NCI-H226 (cell line): ENCODE measurements at places on chromosomes 3 and 15.

DNA sequence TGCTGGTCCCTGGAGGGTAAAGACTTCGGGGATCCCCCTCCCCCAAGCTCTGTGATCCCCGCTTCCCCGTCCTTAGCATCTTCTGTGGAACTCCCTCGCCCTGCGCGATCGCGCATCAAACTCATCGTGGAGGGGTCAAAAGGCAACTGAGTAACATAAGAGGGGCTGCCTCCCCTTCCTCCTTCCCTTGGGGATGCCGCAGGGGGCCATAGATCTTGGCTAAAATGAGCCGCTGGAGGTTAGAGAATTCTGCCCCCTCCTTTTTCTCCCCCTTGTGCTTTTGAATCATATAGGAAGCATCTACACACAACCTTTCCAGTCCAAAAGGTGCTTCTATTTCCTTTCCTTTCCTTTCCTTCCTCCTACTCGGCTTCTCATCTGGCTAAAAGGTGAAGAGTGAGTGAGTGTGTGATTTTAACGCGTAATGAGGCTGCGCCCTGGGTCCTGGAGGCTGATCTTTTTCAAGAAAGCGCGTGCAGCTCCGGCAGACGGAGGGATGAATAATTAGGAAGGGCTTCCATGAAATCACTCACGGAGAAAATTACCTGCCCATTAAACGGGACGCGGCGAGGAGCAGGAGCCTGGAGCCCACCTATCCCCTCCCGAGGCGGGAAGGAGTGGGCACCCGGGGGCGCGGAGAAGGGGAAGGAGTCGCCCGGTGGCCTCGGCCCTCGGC is 831 bp upstream of the ROBO2 start:
- DNase-seq: no peak

DNA sequence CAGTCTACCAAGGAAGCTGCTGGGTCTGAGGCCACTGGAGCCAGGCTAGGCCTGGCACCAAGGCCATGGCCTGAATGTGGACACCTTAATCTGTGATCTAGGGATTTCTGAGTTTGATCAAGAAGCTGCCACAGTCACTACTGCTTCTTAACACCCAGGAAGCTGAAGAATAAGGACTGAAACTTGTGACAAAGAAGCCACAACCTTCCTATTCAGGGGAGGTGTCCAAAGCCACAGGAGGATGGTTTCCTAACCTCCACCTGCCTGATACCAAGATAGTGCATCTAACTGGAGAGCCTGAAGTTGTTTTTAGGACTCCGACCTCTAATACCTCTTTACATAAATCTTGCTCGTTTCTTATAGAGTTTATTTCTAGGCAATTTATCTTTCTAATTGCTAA is 5.5 kb upstream of the ANO10 start:
- DNase-seq: no peak

GRCh38 chr3:1902416-1902815 is 196.2 kb upstream of the CNTN4 start:
- DNase-seq: no peak

- no peak for DNase-seq
Measured at GRCh38 chr3:132553826-132554225, 43.2 kb upstream of the ACKR4 start.

DNA sequence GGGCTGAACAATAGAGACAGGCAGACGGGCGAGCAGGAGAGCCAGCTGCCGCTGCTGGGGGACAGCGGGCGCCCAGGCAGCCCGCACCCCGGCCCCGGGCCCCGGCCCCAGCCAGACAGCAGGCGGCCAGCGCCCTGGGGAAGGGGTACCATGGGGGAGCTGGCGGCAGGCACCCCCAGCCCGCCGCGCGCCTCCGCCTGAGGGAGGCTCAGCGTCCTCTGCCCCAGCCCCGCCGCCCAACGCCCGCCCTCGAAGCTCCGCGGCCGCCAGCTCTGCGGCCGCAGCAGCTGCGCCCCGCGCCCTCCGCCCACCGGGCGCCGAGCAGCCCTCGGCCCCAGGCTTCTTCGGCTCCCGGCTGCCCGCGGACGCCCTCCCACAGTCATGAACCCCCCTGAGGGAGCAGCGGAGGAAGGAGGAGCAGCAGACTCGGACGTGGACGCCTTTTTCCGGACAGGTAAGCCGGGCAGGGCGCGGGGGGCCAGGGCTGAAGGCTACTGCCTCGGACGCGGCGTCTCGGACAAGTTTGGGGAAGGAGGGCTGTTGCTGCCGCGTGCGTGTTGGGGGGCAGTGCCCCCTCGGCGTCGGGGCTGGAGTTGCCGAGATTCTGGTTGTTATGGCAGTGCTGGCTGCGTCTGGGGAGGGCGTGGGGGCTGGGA is 41.6 kb upstream of the ROPN1 start:
- no peak for DNase-seq

GRCh38 chr3:127790882-127791183 is 31.5 kb downstream of the MGLL start:
- DNase-seq: no peak

DNA sequence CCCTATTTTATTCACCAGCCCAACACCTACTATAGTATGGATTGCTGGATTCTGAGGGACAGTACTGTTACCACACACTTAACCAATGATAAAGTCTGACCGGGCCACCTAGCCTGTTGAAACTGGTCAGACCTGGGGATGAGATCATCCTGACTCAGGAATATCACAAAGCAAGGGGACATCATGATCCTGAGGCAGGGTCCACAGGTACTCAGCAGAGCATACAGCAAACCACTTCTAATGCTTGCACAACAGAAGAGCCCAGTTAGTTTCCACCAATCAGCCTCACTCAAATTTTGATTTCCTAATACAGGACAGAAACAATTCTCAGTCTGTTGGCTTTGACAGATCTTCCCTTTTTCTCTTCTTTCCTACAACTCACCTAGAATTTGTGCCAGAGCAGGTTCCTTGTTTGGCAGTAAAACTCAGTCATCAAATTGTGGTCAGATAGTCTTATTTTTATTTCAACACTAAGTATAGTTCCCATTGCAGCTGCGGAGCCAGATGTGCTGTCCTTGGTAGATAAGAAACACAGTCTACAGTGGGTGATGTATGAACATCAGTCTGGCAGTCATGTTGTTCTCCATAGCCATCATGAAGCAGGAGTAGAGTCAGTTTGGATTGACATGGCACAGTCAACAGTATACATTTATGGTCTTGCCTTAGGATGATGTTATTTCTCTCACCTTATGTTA is 90.1 kb upstream of the PRR23C start:
- no peak for DNase-seq

GRCh38 chr15:53251523-53251922 is 461.4 kb upstream of the ONECUT1 start:
- no peak for DNase-seq

DNA sequence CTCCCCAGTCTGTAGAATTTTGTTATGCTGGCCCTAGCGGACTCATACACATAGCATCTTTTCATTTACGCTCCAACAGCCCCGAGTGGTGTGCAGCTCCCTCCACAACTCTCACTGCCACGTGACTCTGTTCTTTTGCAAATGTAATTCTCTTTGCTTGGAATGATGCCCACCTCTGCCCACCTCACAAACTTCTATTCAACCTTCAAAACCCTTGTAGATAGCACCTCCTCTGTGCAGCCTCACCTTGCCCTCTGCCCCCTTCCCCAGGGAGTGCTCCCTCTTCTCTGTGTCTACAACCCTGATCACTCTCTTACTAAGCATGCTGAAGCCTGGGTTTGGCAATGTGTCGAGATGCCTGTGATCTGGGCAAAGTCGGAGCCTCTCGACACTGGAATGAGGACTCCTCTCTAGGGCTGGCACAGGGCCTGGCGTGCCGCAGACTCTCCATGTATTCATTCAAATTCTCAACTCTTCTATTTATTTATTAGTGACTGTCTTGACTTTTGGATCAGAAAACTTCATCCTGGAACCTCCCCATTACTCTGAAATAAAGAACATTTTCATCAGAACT is 73.5 kb downstream of the MGLL start:
- no peak for DNase-seq

DNA sequence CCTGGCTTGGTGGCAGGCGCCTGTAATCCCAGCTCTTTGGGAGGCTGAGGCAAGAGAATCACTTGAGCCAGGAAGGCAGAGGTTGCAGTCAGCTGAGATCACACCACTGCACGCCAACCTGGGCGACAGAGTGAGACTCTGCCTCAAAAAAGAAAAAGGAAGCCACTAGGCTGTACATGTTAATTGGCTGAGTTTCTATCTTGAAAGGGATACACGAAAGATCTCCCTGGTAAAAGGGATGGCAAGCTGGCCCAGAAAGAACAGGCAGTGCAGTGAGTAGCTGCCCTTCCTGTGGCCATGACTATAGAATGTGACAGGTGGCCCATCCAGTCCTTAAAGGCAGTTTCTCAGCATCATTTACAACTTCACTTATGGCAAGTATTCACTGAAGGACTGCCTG is 12.3 kb downstream of the LRIG1 start:
- no peak for DNase-seq

- DNase-seq: no peak
Measured at GRCh38 chr3:61247191-61247590, 4.1 kb downstream of the FHIT start.

DNA sequence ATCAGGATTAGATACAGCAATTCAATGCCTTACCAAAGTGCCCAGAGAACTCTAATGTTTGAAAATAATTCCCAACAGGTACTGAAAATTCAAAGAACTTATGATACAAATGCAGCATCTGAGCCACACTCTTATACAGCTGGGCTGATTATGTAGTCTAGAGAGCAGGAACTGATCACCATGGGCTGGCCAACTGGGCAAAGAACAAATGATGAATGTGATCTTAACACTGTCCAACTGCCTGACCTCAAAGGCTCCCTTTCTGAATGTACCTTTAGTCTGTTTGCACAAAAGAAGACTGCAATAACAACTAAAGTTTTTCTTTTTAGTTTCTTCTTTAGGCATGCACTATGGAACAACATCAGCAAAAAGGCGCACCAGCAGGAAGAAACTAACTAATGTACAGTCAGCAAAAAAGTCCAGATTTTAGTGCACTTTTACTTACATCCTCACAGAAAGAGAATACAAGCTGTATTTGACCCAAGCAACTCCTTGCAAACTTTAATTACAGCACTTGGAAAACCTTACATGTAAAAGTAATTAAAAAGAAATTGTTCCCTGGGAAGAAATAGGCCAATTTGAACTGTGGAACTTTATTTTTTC is 1095.1 kb downstream of the IGSF11 start:
- no peak for DNase-seq

DNA sequence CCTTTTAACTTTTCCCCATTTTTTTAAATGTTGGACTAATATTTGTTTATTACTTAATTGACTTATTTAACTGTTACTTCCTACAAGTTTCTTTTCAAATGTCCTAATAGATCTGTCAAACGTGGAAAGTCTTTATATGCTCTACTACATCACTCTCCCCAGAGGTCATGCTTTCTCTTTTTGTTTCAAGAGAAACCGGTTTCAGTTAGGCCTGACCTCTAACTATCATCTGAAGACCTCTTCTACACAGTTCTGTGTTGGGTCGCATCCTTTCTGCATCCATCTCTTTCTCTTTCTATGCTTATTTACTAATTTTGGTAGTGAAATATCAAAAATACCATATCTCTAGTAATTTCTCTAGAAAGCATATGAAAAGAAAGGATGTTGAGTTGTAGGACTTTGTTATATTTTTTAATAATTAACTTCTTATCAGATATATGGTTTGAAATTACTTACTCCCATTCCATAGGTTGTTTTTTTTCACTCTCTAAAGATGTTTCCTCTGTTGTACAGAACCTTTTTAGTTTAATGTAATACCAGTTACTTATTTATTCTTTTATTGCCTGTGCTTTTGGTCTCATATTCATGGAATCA is 781.2 kb upstream of the ARPP21 start:
- DNase-seq: no peak

GRCh38 chr3:186261638-186262037 is 100.4 kb downstream of the DGKG start:
- DNase-seq: no peak

DNA sequence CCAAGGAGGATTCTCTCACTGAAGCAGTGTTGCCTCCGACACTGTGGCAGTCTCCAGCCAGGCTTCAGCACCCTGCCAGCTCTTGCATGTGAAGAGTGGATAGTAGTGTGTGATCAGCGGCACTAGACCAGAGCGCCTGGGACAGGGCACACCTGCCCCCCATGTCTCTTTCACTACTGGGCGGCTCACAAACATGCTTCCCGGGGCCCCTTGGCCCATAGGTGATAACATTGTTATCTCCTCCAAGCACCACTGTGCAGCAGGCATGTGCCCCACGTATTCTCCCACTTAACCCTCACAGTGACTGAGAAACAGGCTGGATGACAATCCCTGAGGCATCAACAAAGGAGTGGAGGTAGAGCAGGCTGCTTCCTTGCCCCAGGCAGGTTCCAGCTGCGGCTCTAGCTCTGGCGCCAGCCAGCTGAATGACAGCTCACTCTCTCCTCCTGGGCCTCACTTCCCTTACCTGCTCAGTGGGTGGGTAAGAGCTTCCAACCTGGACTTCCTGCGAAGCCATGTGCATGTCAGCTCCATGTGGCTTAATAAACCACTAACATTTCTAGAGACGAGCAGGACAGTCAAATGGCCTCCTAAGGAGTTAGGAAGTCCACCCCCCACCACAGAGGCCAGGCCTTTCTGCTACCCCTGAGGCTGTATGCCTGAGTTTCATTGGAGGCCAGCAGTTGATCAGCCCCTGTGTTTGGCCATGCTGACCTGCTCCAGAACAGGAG is 37.8 kb downstream of the KLF13 start:
- no peak for DNase-seq

DNA sequence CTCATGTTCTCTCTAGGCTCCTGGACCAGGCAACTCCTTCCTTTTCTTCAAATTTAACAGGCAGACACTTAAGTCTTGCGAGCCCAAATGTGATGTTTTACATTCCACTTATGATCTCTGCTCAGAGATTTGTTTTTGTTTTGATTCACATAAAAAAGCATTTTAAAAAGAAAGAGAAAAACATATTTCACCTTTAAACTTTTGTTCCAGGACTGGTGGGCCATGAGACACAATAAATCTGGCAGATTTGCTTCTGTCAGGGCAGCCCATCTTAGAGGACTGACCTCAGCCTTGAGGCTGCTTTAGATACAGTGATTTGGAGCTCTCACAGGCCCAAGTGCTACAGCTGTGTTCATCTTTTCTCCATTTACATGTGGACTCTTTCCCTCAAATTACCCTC is 52.0 kb downstream of the CMSS1 start:
- DNase-seq: no peak

DNA sequence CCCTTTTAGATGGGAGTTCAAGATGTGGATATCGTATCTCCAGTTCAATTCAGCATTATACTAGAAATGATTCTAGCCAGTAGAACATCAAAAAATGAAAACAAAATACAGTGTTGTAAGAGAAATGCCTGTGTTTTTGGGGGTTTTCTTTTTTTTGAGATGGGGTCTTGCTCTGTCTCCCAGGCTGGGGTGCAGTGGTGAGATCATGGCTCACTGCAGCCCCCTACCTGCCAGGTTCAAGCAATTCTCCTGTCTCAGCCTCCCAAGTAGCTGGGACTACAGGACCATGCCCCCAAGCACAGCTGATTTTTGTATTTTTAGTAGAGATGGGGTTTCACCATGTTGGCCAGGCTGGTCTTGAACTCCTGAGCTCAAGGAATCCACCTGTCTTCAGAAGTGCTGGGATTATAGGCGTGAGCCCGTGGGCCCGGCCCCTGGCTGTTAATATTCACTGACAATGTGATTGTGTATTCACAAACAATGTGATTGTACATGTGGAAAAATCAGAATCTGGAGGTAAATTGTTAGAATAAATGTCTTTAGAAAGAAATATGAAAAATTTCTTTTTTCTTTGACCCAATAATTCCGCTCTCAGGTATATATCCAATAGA is 59.0 kb downstream of the ARIH1 start:
- no peak for DNase-seq

GRCh38 chr3:129615751-129616281 is 9.3 kb upstream of the PLXND1 start:
- no peak for DNase-seq

GRCh38 chr3:188283347-188283746 is 129.4 kb downstream of the LPP start:
- DNase-seq: no peak

GRCh38 chr15:72217216-72217615 is 13.8 kb downstream of the PKM start:
- no peak for DNase-seq
